CD4-positive, alpha-beta memory T cell (primary cell): ENCODE measurements at places on chromosomes 5 and 9. TPM values are rescaled to one million over a fixed set of nuclear protein-coding genes. Genes with fewer than 3 reads are reported as not detected.

IL7R gene
- polyA plus RNA-seq: 514 TPM

SH3TC2 gene
- polyA plus RNA-seq: not detected

DNA sequence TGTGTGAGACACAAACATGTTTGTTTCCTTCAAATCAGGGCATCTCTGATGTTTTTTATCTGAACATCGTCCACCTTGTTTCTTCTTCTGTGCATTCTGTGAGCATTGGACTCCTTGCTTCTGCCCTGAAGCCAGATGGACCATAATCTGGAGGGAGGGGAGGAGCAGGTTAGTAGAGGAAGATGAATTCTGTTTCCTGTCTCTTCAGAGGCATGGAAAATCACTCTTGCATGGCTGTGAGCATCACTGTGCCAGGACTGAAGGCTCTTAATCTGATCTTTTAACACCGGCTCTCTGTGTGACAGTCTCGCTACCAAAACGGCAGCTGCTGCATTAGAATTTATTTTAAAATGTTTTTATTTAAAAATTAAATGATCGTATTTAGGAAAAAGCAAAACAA lies 43.3 kb downstream of the TLE4 start:
- no peaks in the 10 kb centered on the region for H3K36me3 ChIP-seq
- no peak overlapping the region for H3K27ac ChIP-seq
- DNase-seq: no peak
- H3K4me3 ChIP-seq: no peak overlapping the region
- no peaks in the 10 kb centered on the region for H3K27me3 ChIP-seq

DNA sequence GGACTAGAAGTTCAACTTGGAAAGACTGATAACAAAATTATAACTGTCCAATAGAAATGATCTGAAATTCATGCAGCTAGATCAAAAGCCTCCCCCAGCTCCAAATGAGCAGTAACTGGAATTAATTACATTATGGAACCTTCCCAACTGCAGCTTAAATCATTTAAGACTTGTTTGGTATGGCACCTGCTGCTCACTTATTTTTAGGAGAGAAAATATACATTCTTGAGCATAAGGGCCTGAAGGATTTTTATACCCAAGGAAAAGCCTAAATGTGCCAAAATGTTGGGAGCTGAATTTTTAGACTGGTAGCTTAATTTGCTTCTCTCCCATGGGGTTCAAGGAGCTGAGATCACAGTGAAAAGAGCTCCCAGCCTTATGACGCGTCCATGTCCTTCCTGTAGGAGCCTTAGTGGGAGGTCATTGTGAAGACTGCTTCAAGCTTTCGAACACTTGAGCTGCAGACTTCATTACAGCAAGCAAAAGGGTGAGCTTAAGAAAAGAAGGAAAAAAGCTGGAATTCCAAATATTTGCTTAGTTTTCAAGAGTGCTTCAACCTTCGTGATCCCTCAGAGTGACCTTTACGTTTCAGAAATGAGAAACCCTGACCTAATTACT lies 276.0 kb downstream of the DMAC1 start:
- no peaks in the 10 kb centered on the region for H3K36me3 ChIP-seq
- H3K27ac ChIP-seq: no peak overlapping the region
- DNase-seq: no peak

- no peak overlapping the region for H3K27ac ChIP-seq
- H3K27me3 ChIP-seq: no peaks in the 10 kb centered on the region
- no peaks in the 10 kb centered on the region for H3K4me1 ChIP-seq
Observed at GRCh38 chr9:23774266-23774665, 51.8 kb downstream of the ELAVL2 start.

CDH9 gene
- polyA plus RNA-seq: not detected

DNA sequence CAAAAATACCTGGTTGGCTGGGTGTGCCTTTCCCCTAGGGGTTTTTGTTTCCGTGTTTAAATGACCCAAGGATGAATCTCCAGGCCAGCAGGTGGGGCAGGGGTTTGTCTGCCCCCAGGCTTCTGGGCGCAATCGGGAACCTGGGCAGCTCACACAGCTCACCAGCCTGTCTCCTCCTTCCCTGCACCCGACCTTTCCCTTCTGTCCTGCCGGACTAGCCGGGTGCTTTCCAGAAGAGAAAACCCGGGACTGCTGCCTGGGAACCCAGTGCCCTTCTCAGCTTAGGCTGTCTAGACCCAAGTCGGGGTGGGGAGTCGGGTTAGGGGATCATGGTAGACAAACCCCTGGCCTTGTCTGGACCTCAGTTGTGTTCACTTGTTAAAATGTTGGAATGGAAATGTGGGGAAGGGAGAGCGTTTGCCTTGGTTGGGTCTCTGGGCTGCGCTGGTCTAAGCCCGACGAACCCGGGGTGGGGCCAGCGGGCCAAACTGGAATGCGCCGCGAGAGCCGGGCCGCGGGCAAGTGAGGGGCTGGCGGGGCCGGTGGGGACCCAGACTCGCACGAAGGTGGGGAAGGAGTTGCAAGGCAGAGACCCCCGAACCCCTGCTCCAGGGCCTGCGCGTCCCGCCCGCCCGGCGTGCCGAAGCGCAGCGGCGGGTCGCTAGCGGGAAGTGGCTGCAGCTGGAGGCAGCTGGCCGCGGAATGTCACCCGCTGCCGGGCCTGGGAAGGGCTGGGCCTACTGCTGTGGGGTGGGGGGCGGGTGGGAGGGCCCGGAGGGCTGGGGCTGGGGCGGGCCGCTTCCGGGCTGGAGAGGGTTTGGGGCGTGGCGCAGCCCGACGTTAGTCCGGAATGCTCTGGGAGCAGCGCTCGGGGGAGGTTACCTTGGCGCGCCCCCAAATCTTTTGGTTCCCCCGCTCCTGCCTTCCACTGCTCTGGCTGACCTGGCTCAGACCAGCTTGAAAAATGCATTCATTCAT lies 84.6 kb downstream of the DAB2IP start:
- DNase-seq: no peak
- no peaks in the 10 kb centered on the region for H3K36me3 ChIP-seq
- no peaks in the 10 kb centered on the region for H3K4me1 ChIP-seq
- H3K27ac ChIP-seq: no peak overlapping the region
- no peaks in the 10 kb centered on the region for H3K27me3 ChIP-seq

DNA sequence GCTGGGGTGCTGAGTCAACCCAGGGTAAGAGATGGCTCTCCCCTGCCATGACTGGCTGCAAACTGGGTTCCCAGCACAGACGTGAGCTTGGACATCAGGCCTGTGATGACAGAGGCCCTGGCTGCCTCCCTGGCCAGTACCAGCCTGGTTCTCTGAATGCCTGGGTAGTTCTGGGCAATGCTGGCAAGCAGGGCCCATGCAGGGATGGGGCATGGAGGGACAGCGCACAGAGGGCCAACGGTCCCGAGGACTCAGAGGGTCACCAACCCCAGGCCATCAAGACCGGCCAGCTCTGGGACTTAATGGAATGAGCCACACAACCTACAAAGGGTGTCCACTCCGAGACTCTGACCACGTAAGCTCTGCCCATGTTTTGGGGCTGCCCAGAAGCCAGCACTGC lies 241.4 kb downstream of the FSTL4 start:
- H3K4me3 ChIP-seq: no peak overlapping the region
- no peaks in the 10 kb centered on the region for H3K27me3 ChIP-seq
- H3K4me1 ChIP-seq: no peaks in the 10 kb centered on the region

DNA sequence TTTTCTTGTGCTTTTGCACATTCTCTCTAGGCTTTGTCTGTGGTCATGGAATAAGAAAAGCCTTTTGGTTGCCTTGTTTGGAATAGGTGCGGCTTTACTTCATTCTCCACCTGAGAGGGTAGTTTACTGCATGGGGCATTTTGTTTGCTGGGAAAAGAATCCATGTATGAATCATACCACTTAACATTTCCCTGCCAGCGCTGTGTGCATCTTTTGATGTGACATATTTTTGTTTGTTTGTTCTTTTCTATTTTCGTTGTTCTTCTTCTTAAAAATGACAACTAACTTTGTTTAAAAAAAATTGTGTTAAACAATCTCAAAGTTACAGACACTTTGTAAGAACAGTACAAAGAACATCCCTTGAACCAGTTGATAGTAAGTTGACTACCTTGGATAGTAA lies 113.2 kb downstream of the GCNT1 start:
- H3K27me3 ChIP-seq: no peaks in the 10 kb centered on the region
- no peak overlapping the region for H3K27ac ChIP-seq
- H3K36me3 ChIP-seq: no peaks in the 10 kb centered on the region
- H3K4me1 ChIP-seq: no peaks in the 10 kb centered on the region
- no peak for DNase-seq

- no peaks in the 10 kb centered on the region for H3K27me3 ChIP-seq
- no peaks in the 10 kb centered on the region for H3K36me3 ChIP-seq
- no peak overlapping the region for H3K4me3 ChIP-seq
- no peak for DNase-seq
Observed at GRCh38 chr9:81634915-81635516, 54.3 kb downstream of the TLE1 start.

- H3K36me3 ChIP-seq: no peaks in the 10 kb centered on the region
- no peak overlapping the region for H3K27ac ChIP-seq
- no peak for DNase-seq
- no peak overlapping the region for H3K4me3 ChIP-seq
- H3K4me1 ChIP-seq: no peaks in the 10 kb centered on the region
Observed at GRCh38 chr5:35117967-35118366, 70.2 kb upstream of the AGXT2 start.

ZNF483 gene
- polyA plus RNA-seq: 4.9 TPM

- DNase-seq: no peak
- H3K27me3 ChIP-seq: no peaks in the 10 kb centered on the region
- no peaks in the 10 kb centered on the region for H3K36me3 ChIP-seq
- no peaks in the 10 kb centered on the region for H3K4me1 ChIP-seq
- H3K27ac ChIP-seq: no peak overlapping the region
Observed at GRCh38 chr9:14561929-14562405, 131.3 kb downstream of the ZDHHC21 start.

- H3K4me1 ChIP-seq: no peaks in the 10 kb centered on the region
- no peaks in the 10 kb centered on the region for H3K36me3 ChIP-seq
- H3K27me3 ChIP-seq: no peaks in the 10 kb centered on the region
- no peak overlapping the region for H3K27ac ChIP-seq
- no peak overlapping the region for H3K4me3 ChIP-seq
Observed at GRCh38 chr5:127754259-127754658, 51.1 kb downstream of the CCDC192 start.

EIF4EBP3 gene
- polyA plus RNA-seq: 31.9 TPM

- no peaks in the 10 kb centered on the region for H3K27me3 ChIP-seq
- no peaks in the 10 kb centered on the region for H3K4me1 ChIP-seq
- H3K4me3 ChIP-seq: no peak overlapping the region
- H3K27ac ChIP-seq: no peak overlapping the region
- DNase-seq: no peak
Observed at GRCh38 chr5:91645347-91645746, 262.2 kb upstream of the ARRDC3 start.

FAM153A gene
- 2.0 TPM for polyA plus RNA-seq

PCDHB10 gene
- polyA plus RNA-seq: not detected

- H3K4me3 ChIP-seq: no peak overlapping the region
- peaks cover 12% of the 10 kb centered on the region for H3K27me3 ChIP-seq
- no peak overlapping the region for H3K27ac ChIP-seq
- DNase-seq: no peak
Observed at GRCh38 chr5:159096243-159096923, 3.3 kb downstream of the EBF1 start.

GRCh38 chr9:91541734-91542133 lies 118.1 kb upstream of the NFIL3 start:
- DNase-seq: no peak
- H3K27me3 ChIP-seq: no peaks in the 10 kb centered on the region
- H3K4me1 ChIP-seq: peaks cover 5% of the 10 kb centered on the region
- no peaks in the 10 kb centered on the region for H3K36me3 ChIP-seq
- no peak overlapping the region for H3K4me3 ChIP-seq
- H3K27ac ChIP-seq: no peak overlapping the region

DNA sequence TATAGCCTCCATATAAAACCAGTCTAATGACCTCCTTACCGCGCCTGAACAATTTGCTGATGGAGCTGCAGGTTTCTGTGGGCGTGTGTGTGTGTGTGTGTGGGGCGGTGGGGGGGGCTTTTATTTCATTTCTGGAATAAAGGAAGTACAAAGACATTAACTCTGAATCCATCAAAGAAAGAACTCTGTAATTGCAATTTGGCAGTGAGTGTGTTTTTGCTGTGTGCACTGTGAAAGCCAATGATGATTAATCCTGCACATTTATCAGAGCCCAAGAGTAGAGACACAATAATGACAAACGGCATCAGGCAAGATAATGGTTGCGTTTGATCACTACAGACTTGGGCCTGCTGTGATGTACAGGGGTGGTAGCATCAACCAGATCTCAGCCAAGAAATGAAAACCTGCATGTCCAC lies 29.3 kb upstream of the NDFIP1 start:
- H3K27ac ChIP-seq: no peak overlapping the region
- no peaks in the 10 kb centered on the region for H3K36me3 ChIP-seq
- no peak overlapping the region for H3K4me3 ChIP-seq
- no peak for DNase-seq
- H3K27me3 ChIP-seq: no peaks in the 10 kb centered on the region
- no peaks in the 10 kb centered on the region for H3K4me1 ChIP-seq

- H3K4me1 ChIP-seq: no peaks in the 10 kb centered on the region
- H3K27ac ChIP-seq: no peak overlapping the region
- DNase-seq: no peak
- no peaks in the 10 kb centered on the region for H3K27me3 ChIP-seq
- H3K36me3 ChIP-seq: no peaks in the 10 kb centered on the region
Observed at GRCh38 chr5:13695076-13695712, 249.3 kb downstream of the DNAH5 start.

DNA sequence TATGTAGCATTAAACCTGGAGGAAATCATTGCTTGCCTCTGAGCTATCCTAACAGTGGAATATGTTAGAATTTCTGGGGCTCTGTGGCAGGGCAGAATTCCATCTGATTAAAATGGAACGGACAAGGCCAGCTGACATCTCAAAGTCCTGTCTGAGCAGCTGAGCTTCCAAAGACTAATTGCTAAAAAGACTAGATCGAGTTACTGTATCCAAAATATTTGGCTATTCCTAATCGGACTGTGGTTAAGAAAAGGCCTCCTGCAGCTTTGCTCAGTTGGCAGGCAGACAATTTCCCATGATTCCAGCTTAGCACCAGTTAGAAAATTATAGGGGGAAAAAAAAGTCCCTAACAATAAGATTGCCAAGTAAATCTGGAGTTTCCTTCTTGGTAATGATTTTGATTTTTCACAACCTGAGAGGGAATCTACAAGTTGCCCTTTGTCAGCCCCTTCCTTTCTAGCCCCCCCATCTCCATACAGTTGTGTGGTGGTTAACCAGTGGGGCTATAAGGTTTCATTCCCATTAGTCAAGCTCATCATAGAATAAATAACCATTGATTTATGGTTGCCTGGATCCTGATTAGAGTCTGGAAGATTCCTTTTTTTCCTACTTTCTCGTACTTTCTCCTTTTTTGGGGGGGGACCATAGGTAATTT lies 26.4 kb downstream of the PTGR1 start:
- H3K36me3 ChIP-seq: no peaks in the 10 kb centered on the region
- no peak overlapping the region for H3K27ac ChIP-seq
- no peaks in the 10 kb centered on the region for H3K4me1 ChIP-seq
- DNase-seq: no peak
- no peak overlapping the region for H3K4me3 ChIP-seq

PCDHGB1 gene
- not detected for polyA plus RNA-seq

GRCh38 chr9:135244271-135245221 lies 157.1 kb downstream of the OLFM1 start:
- no peaks in the 10 kb centered on the region for H3K36me3 ChIP-seq
- no peaks in the 10 kb centered on the region for H3K27me3 ChIP-seq
- no peak for DNase-seq

GRCh38 chr5:61482980-61483379 lies 150.9 kb downstream of the ZSWIM6 start:
- no peak overlapping the region for H3K27ac ChIP-seq
- no peak overlapping the region for H3K4me3 ChIP-seq
- no peaks in the 10 kb centered on the region for H3K36me3 ChIP-seq
- no peak for DNase-seq

GRCh38 chr5:165780901-165781300 lies 2275.5 kb downstream of the MAT2B start:
- H3K27ac ChIP-seq: no peak overlapping the region
- no peak overlapping the region for H3K4me3 ChIP-seq
- H3K27me3 ChIP-seq: no peaks in the 10 kb centered on the region
- no peaks in the 10 kb centered on the region for H3K4me1 ChIP-seq
- no peaks in the 10 kb centered on the region for H3K36me3 ChIP-seq
- no peak for DNase-seq
